Renal cortical epithelial cell (primary cell): ENCODE measurements at places on chromosomes 1 and 21. TPM values are rescaled to one million over a fixed set of nuclear protein-coding genes. Genes with fewer than 3 reads are reported as not detected.

The LRRC71 gene
- total RNA-seq: not detected in 2 replicates

The KRTAP12-2 gene
- not detected in 2 replicates for total RNA-seq

The SLC45A1 gene
- 0.52 and 2.0 TPM in 2 replicates for total RNA-seq

The UMODL1 gene
- total RNA-seq: not detected in 2 replicates

The INKA2 gene
- 1.0 and 4.7 TPM in 2 replicates for total RNA-seq

The PADI3 gene
- total RNA-seq: 0.05 and 0.35 TPM in 2 replicates

The SH2D1B gene
- total RNA-seq: not detected in 2 replicates

The LCE1D gene
- total RNA-seq: not detected in 2 replicates

The KIF21B gene
- 1.3 and 1.4 TPM in 2 replicates for total RNA-seq

The CCDC30 gene
- total RNA-seq: 0.52 and 5.7 TPM in 2 replicates

The DIO1 gene
- total RNA-seq: not detected in 2 replicates

The ELAPOR1 gene
- 0.17 and 0.99 TPM in 2 replicates for total RNA-seq

The CHI3L2 gene
- total RNA-seq: 1.6 and 3.0 TPM in 2 replicates

The HAO2 gene
- not detected in 2 replicates for total RNA-seq

The PMF1 gene
- total RNA-seq: 47.1 and 65.8 TPM in 2 replicates

The TFAP2E gene
- total RNA-seq: 0.35 and 1.4 TPM in 2 replicates

The CDC42BPA gene
- 37.2 and 63.5 TPM in 2 replicates for total RNA-seq

The OR2W3 gene
- total RNA-seq: 0.15 TPM in 1 of 2 replicates, not detected in the other

The FASLG gene
- not detected in 2 replicates for total RNA-seq

The LRRC3 gene
- 0.52 and 3.1 TPM in 2 replicates for total RNA-seq

The CFHR5 gene
- total RNA-seq: not detected in 2 replicates

The EDARADD gene
- 0.05 TPM in 1 of 2 replicates, not detected in the other for total RNA-seq

The HFM1 gene
- 0.35 and 0.65 TPM in 2 replicates for total RNA-seq

The NCAM2 gene
- total RNA-seq: 0.10 TPM in 1 of 2 replicates, not detected in the other

The HES3 gene
- not detected in 2 replicates for total RNA-seq

The TBX15 gene
- 0.87 and 0.89 TPM in 2 replicates for total RNA-seq

The RAP1A gene
- 28.3 and 93.7 TPM in 2 replicates for total RNA-seq

The RAB3B gene
- total RNA-seq: 15.6 and 33.9 TPM in 2 replicates

The SH2D5 gene
- total RNA-seq: 9.0 and 20.7 TPM in 2 replicates

The MYOC gene
- 0.10 TPM in 1 of 2 replicates, not detected in the other for total RNA-seq

The F13B gene
- total RNA-seq: not detected in 2 replicates

The OVAAL gene
- not detected in 2 replicates for total RNA-seq

The TFB2M gene
- total RNA-seq: 20.8 and 26.9 TPM in 2 replicates

The CCSAP gene
- total RNA-seq: 5.5 and 5.6 TPM in 2 replicates

The CFHR3 gene
- not detected in 2 replicates for total RNA-seq

The OLIG2 gene
- total RNA-seq: not detected in 2 replicates

The BMP8B gene
- total RNA-seq: 1.3 and 2.3 TPM in 2 replicates

The SELENBP1 gene
- 5.0 and 26.8 TPM in 2 replicates for total RNA-seq

The PDC gene
- total RNA-seq: not detected in 2 replicates

The PHACTR4 gene
- 9.0 and 29.0 TPM in 2 replicates for total RNA-seq

The ITSN1 gene
- 28.5 and 132 TPM in 2 replicates for total RNA-seq

The CHODL gene
- total RNA-seq: 0.30 and 2.1 TPM in 2 replicates

The CLCNKB gene
- total RNA-seq: 0.35 and 0.60 TPM in 2 replicates

The MEF2D gene
- total RNA-seq: 3.8 and 10.0 TPM in 2 replicates

The C1orf116 gene
- total RNA-seq: 16.3 and 17.9 TPM in 2 replicates

The ZNF648 gene
- not detected in 2 replicates for total RNA-seq

The OR2L2 gene
- total RNA-seq: not detected in 2 replicates

The NUF2 gene
- total RNA-seq: 0.30 and 12.9 TPM in 2 replicates

The RIMKLA gene
- 0.87 and 1.0 TPM in 2 replicates for total RNA-seq

The NES gene
- 1.0 and 1.6 TPM in 2 replicates for total RNA-seq

The NR1I3 gene
- not detected in 2 replicates for total RNA-seq

The S100B gene
- not detected in 2 replicates for total RNA-seq

The NUP210L gene
- 0.05 TPM in 1 of 2 replicates, not detected in the other for total RNA-seq

The EXO5 gene
- 8.3 and 12.0 TPM in 2 replicates for total RNA-seq

The CLCA1 gene
- not detected in 2 replicates for total RNA-seq

The SPATA6 gene
- 3.0 and 18.4 TPM in 2 replicates for total RNA-seq
